ENCODE measurements at places on chromosomes 16 and 17.

DNA sequence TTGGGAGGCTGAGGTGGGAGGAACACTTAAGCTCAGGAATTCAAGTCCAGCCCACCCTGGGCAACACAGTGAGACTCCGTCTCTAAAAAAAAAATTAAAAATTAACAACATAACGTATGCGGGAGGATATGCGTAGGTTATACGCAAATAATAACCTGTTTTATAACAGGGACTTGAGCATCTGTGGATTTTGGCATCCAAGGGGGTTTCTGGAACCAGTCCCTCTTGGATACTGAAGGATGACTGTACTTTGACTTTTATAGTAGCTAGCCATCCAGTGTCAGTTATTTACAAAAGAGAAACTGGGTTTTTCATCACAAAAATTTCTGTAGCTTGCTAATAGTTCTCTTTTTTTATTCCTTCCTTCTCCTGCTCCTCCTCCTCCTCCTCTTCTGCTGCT lies 64.5 kb downstream of the TNRC6C start:
- H3K27me3 ChIP-seq = no peaks in the 10 kb centered on the region
- no peaks in the 10 kb centered on the region for H3K4me1 ChIP-seq
- H3K27ac ChIP-seq = no peak overlapping the region

- H3K36me3 ChIP-seq = peaks cover 10% of the 10 kb centered on the region
- H3K4me1 ChIP-seq = peaks cover 28% of the 10 kb centered on the region
- H3K4me3 ChIP-seq = no peak overlapping the region
- no peaks in the 10 kb centered on the region for H3K27me3 ChIP-seq
- no peak overlapping the region for H3K27ac ChIP-seq
These were observed 26.3 kb downstream of the VPS53 start for GRCh38 chr17:688100-688989.

GRCh38 chr17:63848834-63849689 lies 6.6 kb upstream of the SMARCD2 start:
- H3K27ac ChIP-seq = no peak overlapping the region
- no peaks in the 10 kb centered on the region for H3K4me1 ChIP-seq
- H3K27me3 ChIP-seq = no peaks in the 10 kb centered on the region

DNA sequence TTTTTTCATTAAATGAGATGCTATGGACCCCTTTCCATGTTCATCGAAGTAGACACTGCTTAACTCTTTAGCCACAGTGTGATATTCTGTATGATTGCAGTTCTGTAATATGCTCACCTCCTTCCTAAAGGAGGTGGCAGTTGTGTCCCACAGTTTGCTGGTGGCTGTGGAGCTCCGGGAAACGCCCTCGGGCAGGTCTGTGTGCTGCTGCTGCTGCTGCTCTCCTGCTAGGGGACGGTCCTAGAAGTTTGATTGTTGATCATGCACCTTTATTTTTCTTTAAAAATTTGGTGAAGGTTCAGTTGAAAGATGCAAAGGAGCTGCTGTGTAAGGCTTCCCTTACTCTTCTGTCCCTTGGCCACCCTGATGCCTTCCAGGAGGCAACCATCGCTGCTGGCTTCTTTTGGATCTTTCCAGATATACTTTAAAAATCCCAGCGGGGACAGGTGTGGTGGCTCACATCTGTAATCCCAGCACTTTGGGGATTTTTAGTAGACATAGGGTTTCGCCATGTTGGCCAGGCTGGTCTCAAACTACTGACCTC lies 8.4 kb upstream of the CLEC18A start:
- no peaks in the 10 kb centered on the region for H3K4me1 ChIP-seq
- no peaks in the 10 kb centered on the region for H3K36me3 ChIP-seq
- no peak overlapping the region for H3K27ac ChIP-seq
- no peak for DNase-seq
